ENCODE measurements at places on chromosomes 3 and 15. TPM values are rescaled to one million over a fixed set of nuclear protein-coding genes. Genes with fewer than 3 reads are reported as not detected.

The KLF15 gene
- total RNA-seq: 0.81 TPM

The PRSS50 gene
- total RNA-seq: 0.11 TPM

The TMEM40 gene
- total RNA-seq: not detected

The OSTN gene
- not detected for total RNA-seq

The MKRN3 gene
- 1.1 TPM for total RNA-seq

The HRH1 gene
- total RNA-seq: not detected

The FAH gene
- 56.7 TPM for total RNA-seq

The ARNT2 gene
- total RNA-seq: not detected

The IGDCC3 gene
- total RNA-seq: not detected

DNA sequence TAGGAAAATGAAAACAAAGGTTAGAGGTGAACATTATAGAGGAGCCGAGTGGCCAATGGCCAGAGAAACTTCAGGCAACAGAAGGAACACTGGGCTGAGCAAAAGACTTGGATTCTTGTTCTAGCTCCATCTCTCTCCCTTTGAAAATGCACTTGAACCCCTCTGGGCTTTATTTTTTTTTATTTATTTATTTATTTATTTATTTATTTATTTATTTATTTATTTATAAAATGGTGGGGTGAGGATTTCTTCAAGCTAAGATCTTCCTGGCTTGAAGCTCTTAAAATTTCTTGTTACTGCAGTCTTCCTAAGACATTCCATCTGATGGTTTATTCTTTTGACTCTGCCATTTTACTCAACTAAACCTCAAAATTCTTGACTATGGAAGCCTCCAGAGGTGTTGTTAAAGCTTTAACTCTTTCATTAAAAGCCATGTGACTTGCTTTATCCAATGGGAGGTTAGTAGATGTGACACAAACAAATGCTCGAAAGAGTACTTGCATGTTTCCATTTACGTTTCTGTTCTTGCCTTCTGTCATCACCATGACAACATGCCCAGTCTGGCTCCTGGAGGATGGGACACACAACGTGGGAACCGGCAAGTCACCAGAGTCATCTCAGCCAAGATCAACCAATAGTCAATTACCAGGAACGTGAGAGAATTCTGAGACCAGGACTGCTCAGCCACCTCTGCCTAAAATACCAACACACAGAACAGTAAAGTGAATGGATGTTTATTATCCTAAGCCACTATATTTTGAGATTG is 325.2 kb upstream of the CTNNB1 start:
- DNase-seq: no peak
- H3K27ac ChIP-seq: no peak overlapping the region
- H3K36me3 ChIP-seq: no peaks in the 10 kb centered on the region
- no peaks in the 10 kb centered on the region for H3K4me1 ChIP-seq
- no peak overlapping the region for H3K4me3 ChIP-seq

GRCh38 chr3:82416830-82417229 is 655.4 kb upstream of the GBE1 start:
- H3K27ac ChIP-seq: no peak overlapping the region
- H3K4me3 ChIP-seq: no peak overlapping the region
- H3K4me1 ChIP-seq: no peaks in the 10 kb centered on the region
- no peaks in the 10 kb centered on the region for H3K27me3 ChIP-seq
- no peaks in the 10 kb centered on the region for H3K36me3 ChIP-seq

GRCh38 chr3:16935781-16936180 is 51.0 kb downstream of the PLCL2 start:
- H3K27me3 ChIP-seq: no peaks in the 10 kb centered on the region
- no peak for DNase-seq
- H3K27ac ChIP-seq: no peak overlapping the region
- H3K36me3 ChIP-seq: no peaks in the 10 kb centered on the region
- peaks cover 35% of the 10 kb centered on the region for H3K4me1 ChIP-seq

DNA sequence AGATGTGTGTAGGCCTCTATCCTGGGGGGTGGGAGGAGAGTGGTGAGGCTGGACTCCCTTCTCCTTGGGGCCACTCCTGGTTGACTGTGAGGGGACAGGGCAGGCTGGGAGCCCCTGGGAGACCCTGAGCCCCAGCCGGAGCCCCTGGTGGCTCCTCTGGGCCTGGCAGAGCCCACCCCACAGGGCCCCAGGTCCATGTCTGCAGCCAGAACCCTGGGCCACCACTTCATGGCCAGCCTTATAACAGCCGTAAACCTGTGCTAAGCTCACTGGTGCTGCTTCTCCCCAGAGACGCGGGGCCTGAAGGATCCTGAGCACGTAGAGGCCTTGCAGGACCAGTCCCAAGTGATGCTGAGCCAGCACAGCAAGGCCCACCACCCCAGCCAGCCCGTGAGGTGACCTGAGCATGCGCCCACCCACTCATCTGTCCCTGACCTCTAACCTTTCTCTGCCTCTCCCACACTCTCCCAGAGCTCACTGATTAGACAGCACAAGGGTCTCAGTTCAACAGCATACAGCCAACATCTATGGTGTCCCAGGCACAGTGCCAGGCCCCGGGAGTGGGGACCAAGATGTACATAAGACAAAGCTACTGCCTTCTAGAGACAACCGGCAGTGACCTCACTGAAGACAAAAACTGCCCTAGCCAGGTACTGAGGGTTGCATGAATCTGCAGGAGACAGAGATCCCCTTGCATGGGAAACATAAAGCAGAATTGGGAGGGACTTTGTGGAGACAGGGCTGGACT is 3.5 kb downstream of the NR2E3 start:
- no peak overlapping the region for H3K4me3 ChIP-seq
- no peak for DNase-seq
- H3K27me3 ChIP-seq: no peaks in the 10 kb centered on the region
- H3K4me1 ChIP-seq: no peaks in the 10 kb centered on the region
- H3K36me3 ChIP-seq: no peaks in the 10 kb centered on the region

- H3K27me3 ChIP-seq: no peaks in the 10 kb centered on the region
- H3K36me3 ChIP-seq: no peaks in the 10 kb centered on the region
- H3K4me3 ChIP-seq: no peak overlapping the region
- H3K4me1 ChIP-seq: no peaks in the 10 kb centered on the region
Observed at GRCh38 chr15:39285071-39285470, 295.8 kb upstream of the THBS1 start.

- H3K4me1 ChIP-seq: no peaks in the 10 kb centered on the region
- H3K4me3 ChIP-seq: no peak overlapping the region
- H3K36me3 ChIP-seq: no peaks in the 10 kb centered on the region
- no peaks in the 10 kb centered on the region for H3K27me3 ChIP-seq
Observed at GRCh38 chr15:60090747-60091146, 86.6 kb downstream of the FOXB1 start.

- no peaks in the 10 kb centered on the region for H3K4me1 ChIP-seq
- no peak overlapping the region for H3K4me3 ChIP-seq
- H3K27ac ChIP-seq: no peak overlapping the region
- DNase-seq: no peak
Observed at GRCh38 chr3:132245552-132246142, 71.6 kb upstream of the ACP3 start.

DNA sequence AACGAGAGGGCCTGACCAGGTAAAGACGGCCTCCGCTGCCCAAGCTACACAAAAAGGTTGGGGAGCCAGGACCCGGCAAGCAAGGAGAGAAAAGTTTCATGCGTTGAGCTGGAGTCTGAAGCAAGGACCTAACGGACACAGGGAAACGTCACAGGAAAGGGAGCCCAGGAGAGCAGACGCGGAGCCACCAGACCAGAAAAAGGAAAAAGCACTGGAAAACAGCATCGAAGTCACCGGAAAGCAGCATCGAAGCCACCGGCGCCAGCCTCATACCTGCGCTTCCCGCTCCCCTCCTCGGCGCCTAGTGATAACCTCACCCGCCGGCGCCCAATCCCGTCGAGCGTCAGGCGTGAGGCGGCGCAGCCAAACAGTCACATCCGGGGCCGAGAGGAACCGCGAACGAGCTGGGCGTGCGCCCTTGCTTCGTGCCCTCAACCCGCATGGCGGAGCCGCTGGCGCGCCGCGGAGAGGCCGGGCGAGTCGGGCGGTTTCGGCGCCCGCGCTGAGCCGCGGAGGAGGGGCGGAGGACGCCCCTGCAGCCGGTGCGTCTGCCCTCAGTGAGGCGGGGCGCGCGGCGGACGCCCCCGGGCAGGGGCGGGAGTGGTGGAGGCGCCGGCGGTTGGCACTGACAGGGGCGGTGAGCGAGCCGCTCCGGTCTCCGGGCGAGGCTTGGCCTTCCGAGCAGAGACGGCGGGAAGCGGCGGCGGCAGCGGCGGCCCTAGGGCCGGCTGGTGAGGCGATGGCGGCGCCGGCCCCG is at the start of the genes FBXO45 and WDR53:
TSS of gene FBXO45 (plus strand) at position 415 of the 757 bp plus-strand sequence. CDS start at position 740, 325 bp downstream.
TSS of gene WDR53 (minus strand) at position 309 of the 757 bp plus-strand sequence. CDS start 7,079 bp downstream, outside the sequence.
- peak within 1 kb of the TSS; percentile 100 for H3K4me3 ChIP-seq
- H3K27me3 ChIP-seq: no peaks in the 10 kb centered on the region
- H3K36me3 ChIP-seq: peaks cover 3% of the 10 kb centered on the region

DNA sequence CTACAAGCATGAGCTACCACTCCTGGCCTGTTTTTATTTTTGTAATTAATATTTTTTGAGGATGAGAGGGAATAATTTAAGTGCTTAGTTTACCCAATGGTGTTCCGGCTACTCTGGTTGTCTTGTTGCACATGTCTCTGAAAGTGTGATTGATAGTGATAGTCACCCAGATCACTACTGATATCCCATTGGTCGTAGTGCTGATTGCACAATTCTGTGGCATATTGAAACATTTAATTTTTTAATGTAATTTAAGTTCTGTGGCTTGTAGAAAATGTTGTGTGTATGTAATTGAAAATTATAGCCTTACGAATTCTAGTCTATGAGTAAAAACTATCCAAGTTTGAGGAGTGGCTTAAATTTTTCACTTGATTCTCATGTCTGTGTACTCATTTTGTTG is 11.9 kb downstream of the ARIH2 start:
- no peak overlapping the region for H3K4me3 ChIP-seq
- H3K27ac ChIP-seq: no peak overlapping the region
- no peaks in the 10 kb centered on the region for H3K27me3 ChIP-seq

- no peak for DNase-seq
- H3K27me3 ChIP-seq: no peaks in the 10 kb centered on the region
- H3K27ac ChIP-seq: no peak overlapping the region
- H3K36me3 ChIP-seq: no peaks in the 10 kb centered on the region
- no peaks in the 10 kb centered on the region for H3K4me1 ChIP-seq
Observed at GRCh38 chr3:174776123-174776522, 83.0 kb upstream of the NAALADL2 start.

DNA sequence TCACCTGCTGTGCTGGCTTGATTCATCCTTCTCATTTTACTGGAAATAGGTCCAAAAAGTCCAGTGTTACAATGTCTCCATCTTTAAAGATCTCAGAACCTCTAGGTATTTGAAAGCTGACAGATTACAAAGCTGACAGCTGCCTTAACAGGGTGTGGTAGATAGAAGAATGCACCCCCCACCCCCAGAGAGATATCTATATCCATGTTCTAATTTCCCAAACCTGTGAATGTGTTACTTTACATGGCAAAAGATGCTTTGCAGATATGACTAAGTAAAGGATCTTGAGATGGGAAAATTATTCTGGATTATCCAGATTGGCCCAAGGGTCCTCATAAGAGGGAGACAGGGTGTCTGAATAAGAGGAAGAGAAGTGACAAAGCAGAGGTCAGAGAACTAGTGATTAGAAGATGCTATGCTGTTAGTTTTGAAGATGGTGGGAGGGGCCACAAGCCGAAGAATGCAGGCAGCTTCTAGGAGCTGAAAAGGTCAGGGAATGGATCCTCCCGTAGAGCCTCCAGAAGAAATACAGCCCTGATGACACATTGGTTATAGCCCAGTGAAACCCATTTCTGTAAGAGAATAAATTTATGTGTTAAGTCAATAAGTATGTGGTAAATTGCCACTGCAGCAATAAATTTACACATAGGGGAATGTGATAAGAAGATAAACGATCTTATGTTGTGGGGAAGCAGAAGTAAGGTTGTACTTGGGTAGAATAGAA is 21.5 kb upstream of the FSTL1 start:
- DNase-seq: no peak
- H3K27me3 ChIP-seq: no peaks in the 10 kb centered on the region
- H3K36me3 ChIP-seq: no peaks in the 10 kb centered on the region
- H3K27ac ChIP-seq: no peak overlapping the region
- H3K4me3 ChIP-seq: no peak overlapping the region

GRCh38 chr3:156981005-156981404 is 154.9 kb downstream of the LEKR1 start:
- H3K4me3 ChIP-seq: no peak overlapping the region
- H3K27ac ChIP-seq: no peak overlapping the region
- H3K36me3 ChIP-seq: no peaks in the 10 kb centered on the region
- DNase-seq: no peak
- H3K27me3 ChIP-seq: no peaks in the 10 kb centered on the region

- no peaks in the 10 kb centered on the region for H3K27me3 ChIP-seq
- no peak for DNase-seq
- no peak overlapping the region for H3K27ac ChIP-seq
- no peaks in the 10 kb centered on the region for H3K36me3 ChIP-seq
- no peaks in the 10 kb centered on the region for H3K4me1 ChIP-seq
Observed at GRCh38 chr3:49771340-49771938, 14.9 kb downstream of the IP6K1 start.

DNA sequence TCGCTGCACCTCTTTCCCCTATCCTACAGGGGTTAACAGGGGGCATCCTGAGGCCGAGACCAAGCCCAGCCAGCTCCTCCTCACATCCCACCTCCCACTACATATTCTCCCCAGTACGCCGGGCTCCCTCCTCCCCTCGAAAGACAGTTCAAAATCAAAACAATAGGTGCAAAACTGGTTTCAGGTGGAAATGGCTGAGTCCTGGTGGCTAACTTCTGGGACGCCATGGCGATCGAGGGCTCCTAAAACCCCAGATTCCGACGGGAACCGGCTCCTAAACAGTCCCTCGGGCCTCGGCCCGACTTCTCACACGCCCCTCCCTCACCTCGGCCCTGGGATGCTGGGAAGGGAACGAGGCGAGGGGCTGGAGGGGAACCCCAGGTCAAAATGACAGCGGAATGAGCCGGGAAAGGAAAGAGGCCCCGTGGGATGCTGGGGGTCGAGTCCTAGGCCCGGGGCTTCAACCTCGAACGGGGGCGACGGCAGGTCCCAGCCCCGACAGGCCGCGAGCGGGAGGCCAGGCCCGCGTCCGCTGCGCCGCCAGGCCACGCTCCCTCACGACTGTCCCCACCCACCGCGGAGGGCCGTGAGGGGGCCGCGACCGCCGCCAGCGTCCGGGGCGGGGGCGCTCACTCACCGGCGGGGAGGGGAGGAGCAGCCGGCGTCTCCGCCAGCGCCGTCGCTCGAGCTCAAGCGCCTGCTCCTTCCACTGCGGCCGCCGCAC is 492 bp downstream of the TMCC1 start:
- peaks cover 4% of the 10 kb centered on the region for H3K36me3 ChIP-seq
- no peak for DNase-seq
- H3K4me3 ChIP-seq: peak overlapping the region; percentile 80
- no peaks in the 10 kb centered on the region for H3K27me3 ChIP-seq
- peaks cover 18% of the 10 kb centered on the region for H3K4me1 ChIP-seq

DNA sequence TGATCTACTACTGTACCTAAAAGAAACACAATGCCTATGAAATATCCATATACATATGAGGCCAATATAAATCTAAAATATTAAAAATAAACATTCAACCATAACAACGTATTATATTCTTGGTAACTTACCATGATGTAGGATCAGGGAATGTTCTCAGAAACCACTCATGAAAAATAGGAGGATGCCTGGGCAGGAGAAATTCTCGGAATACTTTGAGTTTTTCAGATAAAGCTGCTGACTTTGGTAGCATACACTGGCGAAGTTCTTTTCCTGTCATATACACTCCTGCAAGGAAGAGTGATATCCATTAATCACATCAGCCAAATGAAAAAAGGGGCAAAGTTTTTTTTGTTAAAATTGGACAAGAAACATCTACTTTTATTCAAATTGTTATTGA is 11.3 kb upstream of the XRN1 start:
- H3K27ac ChIP-seq: no peak overlapping the region
- no peaks in the 10 kb centered on the region for H3K4me1 ChIP-seq
- no peak for DNase-seq
